Natural killer cell treated with Interleukin-12 subunit alpha and Interleukin-12 subunit beta and Interleukin-15 and Interleukin-18, amount 100 ng/mL, for 72 hours (primary cell): ENCODE measurements at places on chromosomes 6 and 20. TPM values are rescaled to one million over a fixed set of nuclear protein-coding genes. Genes with fewer than 3 reads are reported as not detected.

Gene CTAGE9
- not detected for total RNA-seq

Gene TMEM244
- not detected for total RNA-seq

Gene GJA1
- total RNA-seq: not detected

Gene LTA
- total RNA-seq: 1,187 TPM

Gene GTSF1L
- not detected for total RNA-seq

Gene MAP3K4
- total RNA-seq: 67.6 TPM

Gene NRM
- 11.7 TPM for total RNA-seq

Gene KCNB1
- not detected for total RNA-seq

Gene ITPR3
- 27.6 TPM for total RNA-seq

Gene TMEM200A
- total RNA-seq: 1.2 TPM

Gene PGC
- not detected for total RNA-seq

Gene TRIM10
- not detected for total RNA-seq

Gene GPLD1
- 0.81 TPM for total RNA-seq

Gene TCP11
- not detected for total RNA-seq

Gene COL19A1
- total RNA-seq: 0.42 TPM

Gene NKX2-2
- total RNA-seq: not detected

Gene GLP1R
- total RNA-seq: not detected

Gene SNAP91
- not detected for total RNA-seq

Gene SOX18
- not detected for total RNA-seq
